Aorta (tissue), 5 donors: ENCODE measurements at places on chromosomes 4 and X. TPM values are rescaled to one million over a fixed set of nuclear protein-coding genes. Genes with fewer than 3 reads are reported as not detected.
A peak's percentile ranks its signal among the peaks of the same experiment; 100 is the strongest.

DNA sequence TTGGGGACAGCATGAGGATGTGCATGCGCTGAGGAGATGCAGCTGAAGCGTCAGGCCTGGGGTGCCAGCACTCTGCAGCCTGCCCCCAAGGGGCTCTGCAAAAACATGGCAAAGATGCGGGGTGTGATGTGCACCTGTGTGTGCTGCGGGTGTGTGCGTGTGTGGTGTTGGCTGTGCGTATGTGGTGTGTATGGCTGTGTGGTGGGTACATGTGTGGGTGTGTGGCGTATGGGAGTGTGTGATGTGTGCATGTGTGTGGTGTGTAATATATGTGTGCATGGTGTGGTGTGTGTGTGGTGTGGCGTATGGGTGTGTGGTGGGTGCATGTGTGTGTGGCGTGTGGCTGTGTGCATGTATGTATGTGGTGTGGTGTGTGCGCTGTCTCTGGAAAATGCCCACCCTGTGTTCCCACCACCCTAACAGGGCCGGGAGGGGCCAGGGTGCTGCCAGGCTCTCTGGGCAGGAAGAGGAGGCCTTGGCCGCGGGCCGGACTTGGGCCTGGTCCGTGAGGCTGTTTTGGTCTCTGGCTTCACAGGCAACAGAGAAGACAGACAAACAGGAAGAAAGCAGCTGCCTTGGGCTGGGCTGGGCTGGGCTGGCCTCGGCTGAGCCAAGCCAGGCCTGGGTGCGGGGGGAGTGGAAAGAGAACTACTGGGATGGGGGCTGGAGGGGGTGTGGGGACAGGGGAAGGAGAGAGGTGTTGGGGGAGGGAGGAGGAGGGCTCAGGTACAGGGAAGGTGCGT is 1.1 kb upstream of the AVPR2 start:
- H3K4me3 ChIP-seq: no peak overlapping the region
- no peaks in the 10 kb centered on the region for H3K4me1 ChIP-seq
- H3K36me3 ChIP-seq: no peaks in the 10 kb centered on the region

GRCh38 chrX:17828171-17828570 is 32.9 kb downstream of the RAI2 start:
- no peaks in the 10 kb centered on the region for H3K4me1 ChIP-seq
- no peaks in the 10 kb centered on the region for H3K27me3 ChIP-seq
- no peak overlapping the region for H3K4me3 ChIP-seq
- no peak for DNase-seq
- no peaks in the 10 kb centered on the region for H3K36me3 ChIP-seq

- H3K27me3 ChIP-seq: no peaks in the 10 kb centered on the region
- no peaks in the 10 kb centered on the region for H3K4me1 ChIP-seq
- no peak for DNase-seq
- no peak overlapping the region for H3K27ac ChIP-seq
- H3K4me3 ChIP-seq: no peak overlapping the region
Observed at GRCh38 chr4:136731025-136731424, 801.3 kb downstream of the PCDH18 start.

- DNase-seq: peak; percentile 94
- H3K4me1 ChIP-seq: no peaks in the 10 kb centered on the region
- peak within 1 kb of the TSS; percentile 48 for H3K4me3 ChIP-seq
- no peaks in the 10 kb centered on the region for H3K27me3 ChIP-seq
Observed at GRCh38 chrX:115560978-115561604, at the start of gene PLS3. PLS3 (plus strand) TSS chrX:115561174; CDS start chrX:115610251, 49,077 bp downstream.

- H3K4me1 ChIP-seq: no peaks in the 10 kb centered on the region
- H3K27me3 ChIP-seq: no peaks in the 10 kb centered on the region
- no peak overlapping the region for H3K27ac ChIP-seq
- no peak overlapping the region for H3K4me3 ChIP-seq
- H3K36me3 ChIP-seq: no peaks in the 10 kb centered on the region
- no peak for DNase-seq
Observed at GRCh38 chr4:109014593-109015412, 251.9 kb upstream of the ETNPPL start.

DNA sequence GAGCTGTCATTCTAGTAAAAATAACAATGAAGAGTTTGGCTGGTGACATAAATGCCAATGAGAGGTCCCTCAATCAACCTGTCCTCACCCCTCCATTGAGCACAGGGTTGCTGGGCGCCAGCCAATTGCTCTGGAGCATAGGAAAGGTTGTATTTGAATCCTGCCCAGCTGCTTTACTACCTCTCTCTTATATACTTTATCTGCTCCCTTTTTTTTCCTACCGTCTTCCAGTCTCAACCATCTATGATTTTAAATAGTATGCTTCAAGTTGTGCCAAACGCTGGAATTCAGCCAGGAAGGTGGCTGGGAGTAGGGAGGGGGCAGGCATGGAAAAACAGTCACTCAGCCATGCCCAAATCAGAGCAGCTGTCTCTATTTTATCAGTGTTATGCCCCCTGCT is 153.8 kb downstream of the NR3C2 start:
- no peaks in the 10 kb centered on the region for H3K36me3 ChIP-seq
- no peak for DNase-seq
- H3K4me3 ChIP-seq: no peak overlapping the region
- H3K4me1 ChIP-seq: peaks cover 2% of the 10 kb centered on the region
- H3K27me3 ChIP-seq: no peaks in the 10 kb centered on the region

- no peaks in the 10 kb centered on the region for H3K4me1 ChIP-seq
- H3K27ac ChIP-seq: no peak overlapping the region
- no peak overlapping the region for H3K4me3 ChIP-seq
- H3K27me3 ChIP-seq: no peaks in the 10 kb centered on the region
Observed at GRCh38 chr4:81405900-81406401, 65.8 kb downstream of the RASGEF1B start.

GRCh38 chrX:37993837-37994619 is 12.3 kb upstream of the SYTL5 start:
- no peak overlapping the region for H3K4me3 ChIP-seq
- H3K27ac ChIP-seq: no peak overlapping the region
- H3K4me1 ChIP-seq: no peaks in the 10 kb centered on the region
- no peaks in the 10 kb centered on the region for H3K27me3 ChIP-seq
- H3K36me3 ChIP-seq: no peaks in the 10 kb centered on the region

GRCh38 chr4:14070289-14070880 is 442.9 kb upstream of the BOD1L1 start:
- H3K4me1 ChIP-seq: no peaks in the 10 kb centered on the region
- H3K36me3 ChIP-seq: no peaks in the 10 kb centered on the region
- no peak for DNase-seq
- H3K27ac ChIP-seq: no peak overlapping the region
- no peak overlapping the region for H3K4me3 ChIP-seq
- H3K27me3 ChIP-seq: no peaks in the 10 kb centered on the region

GRCh38 chrX:9995855-9996339 is 28.7 kb downstream of the CLDN34 start:
- no peak overlapping the region for H3K27ac ChIP-seq
- peak; percentile 95 for DNase-seq
- no peaks in the 10 kb centered on the region for H3K27me3 ChIP-seq

- no peak for DNase-seq
- no peaks in the 10 kb centered on the region for H3K27me3 ChIP-seq
- no peaks in the 10 kb centered on the region for H3K4me1 ChIP-seq
- no peaks in the 10 kb centered on the region for H3K36me3 ChIP-seq
- no peak overlapping the region for H3K4me3 ChIP-seq
Observed at GRCh38 chr4:101973361-101973760, 182.8 kb downstream of the BANK1 start.

GRCh38 chrX:49840679-49841078 is 11.6 kb downstream of the PAGE4 start:
- H3K4me3 ChIP-seq: no peak overlapping the region
- H3K4me1 ChIP-seq: no peaks in the 10 kb centered on the region
- no peaks in the 10 kb centered on the region for H3K27me3 ChIP-seq
- no peaks in the 10 kb centered on the region for H3K36me3 ChIP-seq

DNA sequence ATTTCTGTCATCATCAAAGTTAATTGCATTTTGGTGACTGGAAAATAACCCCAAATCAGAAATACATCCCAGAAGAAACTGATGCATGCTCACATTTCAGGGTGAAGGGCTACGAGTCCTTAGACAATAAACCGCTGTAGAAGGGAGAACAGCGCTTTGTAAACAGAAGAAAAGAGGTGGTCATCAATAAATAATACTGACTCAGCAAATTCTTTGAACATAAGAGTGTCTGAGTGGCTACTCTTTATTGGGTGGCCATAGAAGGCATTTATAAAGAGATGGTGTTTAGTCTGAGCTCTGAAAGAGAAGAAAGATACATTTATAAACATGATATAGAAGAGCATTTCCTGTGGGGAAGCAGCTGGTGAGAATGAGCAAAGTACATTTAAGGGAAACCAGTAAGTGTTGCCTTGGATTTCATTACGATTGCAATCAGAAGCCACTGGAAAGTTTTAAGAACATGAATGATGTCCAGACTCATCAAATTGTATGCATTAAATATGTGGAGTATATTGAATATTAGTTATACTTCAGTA is 246.9 kb upstream of the GIMD1 start:
- H3K27me3 ChIP-seq: no peaks in the 10 kb centered on the region
- H3K36me3 ChIP-seq: no peaks in the 10 kb centered on the region
- H3K4me3 ChIP-seq: no peak overlapping the region

GRCh38 chr4:38164346-38164745 is 204.1 kb downstream of the PTTG2 start:
- no peaks in the 10 kb centered on the region for H3K27me3 ChIP-seq
- H3K27ac ChIP-seq: no peak overlapping the region
- H3K36me3 ChIP-seq: no peaks in the 10 kb centered on the region
- no peak for DNase-seq
- no peaks in the 10 kb centered on the region for H3K4me1 ChIP-seq

DNA sequence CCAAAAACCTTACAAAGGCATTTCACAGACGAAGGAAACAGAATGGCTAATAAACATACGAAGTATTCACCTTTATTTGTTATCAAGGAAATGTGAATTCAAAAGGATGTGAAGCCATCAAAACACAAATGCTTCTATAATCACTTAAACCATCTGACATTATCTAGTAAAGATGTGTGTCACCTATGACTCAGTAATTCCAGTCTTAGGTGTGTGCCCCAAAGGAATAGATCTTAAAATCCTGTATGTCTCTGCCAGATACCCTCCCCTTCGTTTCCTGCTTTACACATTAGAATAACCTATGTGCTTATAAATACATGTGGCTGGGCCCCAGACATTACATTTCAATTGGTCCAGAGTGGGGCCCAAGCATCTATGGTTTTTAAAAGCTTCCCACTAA is 41.8 kb upstream of the CEP135 start:
- no peak overlapping the region for H3K4me3 ChIP-seq
- peaks cover 2% of the 10 kb centered on the region for H3K36me3 ChIP-seq
- no peak for DNase-seq
- H3K27me3 ChIP-seq: no peaks in the 10 kb centered on the region

The DMRTC1 gene
- total RNA-seq: not detected

The STPG2 gene
- total RNA-seq: 0.65 TPM

The TMPRSS11A gene
- total RNA-seq: not detected

The FAAH2 gene
- 0.52 TPM for total RNA-seq

The SSX1 gene
- total RNA-seq: not detected

The EFNB1 gene
- 24.0 TPM for total RNA-seq

The F8A3 gene
- total RNA-seq: 4.1 TPM

The AMBN gene
- total RNA-seq: not detected

The PIM2 gene
- 9.2 TPM for total RNA-seq

The FHIP1A gene
- total RNA-seq: 6.2 TPM
